Activated naive CD4-positive, alpha-beta T cell (primary cell): ENCODE measurements at places on chromosomes 3 and 15.

- DNase-seq: no peak
These were observed 138.5 kb downstream of the GABRB3 start for GRCh38 chr15:26634319-26634718.

DNA sequence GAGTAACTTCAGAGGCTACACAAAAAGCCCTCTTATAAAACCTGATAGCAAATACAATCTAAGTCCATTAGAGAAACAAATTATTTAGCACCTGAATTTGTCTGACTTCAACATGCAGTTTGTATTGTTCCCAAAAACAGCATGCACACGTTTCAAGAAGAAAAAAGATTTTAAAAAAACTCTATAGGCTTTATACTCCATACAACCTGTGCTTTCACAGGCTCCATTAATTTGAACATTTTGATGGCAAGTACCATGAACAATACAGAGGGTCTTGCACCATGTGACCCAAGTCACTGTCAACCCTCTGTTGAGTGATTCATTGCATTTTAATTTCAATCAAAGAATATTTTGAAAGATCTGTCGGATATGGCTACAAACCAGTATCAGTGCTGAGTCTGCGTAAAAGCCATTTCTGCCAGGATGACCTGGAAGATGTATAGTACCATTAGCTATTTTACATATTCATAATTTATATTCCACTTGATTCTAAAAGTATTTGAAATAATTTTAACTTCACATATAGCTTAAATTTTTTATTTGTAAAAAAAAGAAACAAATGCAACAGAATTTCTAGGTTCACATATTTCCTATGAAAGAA is 13.2 kb downstream of the ANXA2 start:
- no peak for DNase-seq

DNA sequence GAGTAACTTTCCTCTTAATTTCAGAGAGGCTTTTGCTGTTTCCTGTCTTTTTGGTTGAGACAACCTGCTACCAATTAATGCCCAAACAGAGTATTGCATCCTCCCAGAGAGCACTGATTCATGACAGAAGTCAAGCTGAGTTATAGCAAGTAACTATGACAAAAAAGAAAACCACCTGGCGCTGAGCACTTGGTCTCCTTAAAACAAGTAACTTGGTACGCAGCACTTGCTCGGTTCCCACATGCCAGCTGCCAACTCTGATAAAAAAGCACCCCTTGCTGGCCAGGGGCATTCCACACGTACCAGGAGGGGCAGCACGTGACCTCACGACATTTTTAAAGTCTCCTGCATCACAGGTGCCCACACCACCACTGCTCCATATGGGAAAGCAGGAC is 13.5 kb upstream of the MYO5C start:
- no peak for DNase-seq

- no peak for DNase-seq
These were observed 56.0 kb downstream of the RFX7 start for GRCh38 chr15:56187665-56188064.

GRCh38 chr3:182592747-182593146 is 200.6 kb upstream of the ATP11B start:
- no peak for DNase-seq

GRCh38 chr3:15171096-15171495 is 35.0 kb upstream of the CAPN7 start:
- DNase-seq: no peak

DNA sequence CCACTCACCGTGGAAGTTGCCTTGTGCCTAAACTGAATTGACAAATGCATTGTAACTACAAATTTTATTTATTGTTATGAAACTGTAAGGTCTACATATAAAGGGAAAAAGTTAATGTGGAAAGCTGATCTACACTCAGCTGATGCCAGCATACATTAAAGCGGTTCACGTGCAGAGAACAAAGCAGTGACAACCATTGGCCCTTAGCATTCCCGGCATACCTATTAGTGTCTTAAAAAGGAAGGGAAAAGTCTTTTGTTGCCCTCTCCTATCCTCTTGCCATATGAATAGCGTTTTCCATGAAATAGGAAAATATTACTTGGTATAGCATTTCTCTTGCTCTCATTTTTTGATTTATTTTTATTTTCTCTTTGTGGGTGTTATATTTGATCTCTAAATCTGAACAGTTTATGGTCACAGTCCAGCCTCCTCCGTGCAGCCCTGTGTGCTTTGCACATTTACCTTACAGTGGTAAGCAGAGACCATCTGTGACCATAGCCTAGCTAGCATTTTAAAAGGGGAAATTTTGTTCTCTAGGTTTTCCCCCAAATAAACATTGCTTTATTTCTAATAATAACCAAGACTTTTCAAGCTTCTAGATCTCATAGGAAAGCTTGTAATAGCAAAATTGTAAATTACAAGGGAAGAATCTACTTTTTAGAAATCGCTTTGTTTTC is 89.7 kb upstream of the CGNL1 start:
- no peak for DNase-seq

DNA sequence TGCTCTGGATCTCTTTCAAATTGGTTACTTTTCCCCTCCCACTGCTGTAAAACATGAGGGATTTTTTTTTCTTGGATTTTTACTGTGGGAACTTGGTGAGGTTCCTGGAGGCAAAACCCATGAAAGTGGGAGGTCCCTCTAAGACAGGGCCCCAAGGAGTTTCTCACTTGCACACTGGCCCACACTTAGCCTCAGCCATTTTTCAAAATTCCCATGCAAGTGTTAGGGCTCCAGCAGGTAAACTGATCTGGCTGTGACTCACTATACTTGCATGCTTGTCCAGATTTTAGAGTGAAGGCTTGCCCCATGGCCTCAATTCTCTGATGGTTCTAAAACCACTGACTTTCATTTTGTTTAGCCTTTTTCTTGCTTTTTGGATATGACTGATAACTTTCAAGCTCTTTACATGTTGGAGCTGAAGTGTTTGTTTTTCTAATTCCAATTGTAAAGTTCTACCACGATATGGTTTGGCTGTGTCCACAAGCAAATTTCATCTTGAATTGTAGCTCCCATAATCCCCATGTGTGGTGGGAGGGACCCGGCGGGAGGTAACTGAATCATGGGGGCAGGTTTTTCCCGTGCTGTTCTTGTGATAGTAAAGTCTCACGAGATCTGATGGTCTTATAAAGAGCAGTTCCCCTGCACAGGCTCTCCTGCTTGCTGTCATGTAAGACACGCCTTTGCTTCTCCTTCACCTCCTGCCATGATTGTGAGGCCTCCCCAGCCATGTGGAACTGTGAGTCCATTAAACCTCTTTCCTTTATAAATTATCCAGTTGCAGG is 37.7 kb downstream of the MCCC1 start:
- no peak for DNase-seq

DNA sequence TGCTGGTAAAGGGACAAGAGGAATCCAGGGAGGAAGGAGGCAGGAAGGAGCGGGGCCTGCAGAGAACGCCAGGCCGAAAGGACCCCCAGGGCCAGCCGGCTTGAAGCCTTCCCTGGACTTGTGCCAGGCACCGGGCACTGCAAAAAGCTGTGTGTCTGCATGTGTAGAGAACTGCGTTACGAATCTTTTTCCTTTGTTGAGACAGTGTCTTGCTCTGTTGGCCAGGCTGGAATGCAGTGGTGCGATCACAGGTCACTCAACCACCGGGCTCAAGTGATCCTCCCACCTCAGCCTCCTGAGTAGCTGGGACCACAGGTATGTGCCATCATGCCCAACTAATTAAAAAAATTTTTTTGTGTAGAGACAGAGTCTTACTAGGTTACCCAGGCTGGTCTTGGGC is 17.0 kb upstream of the MUC4 start:
- DNase-seq: no peak

DNA sequence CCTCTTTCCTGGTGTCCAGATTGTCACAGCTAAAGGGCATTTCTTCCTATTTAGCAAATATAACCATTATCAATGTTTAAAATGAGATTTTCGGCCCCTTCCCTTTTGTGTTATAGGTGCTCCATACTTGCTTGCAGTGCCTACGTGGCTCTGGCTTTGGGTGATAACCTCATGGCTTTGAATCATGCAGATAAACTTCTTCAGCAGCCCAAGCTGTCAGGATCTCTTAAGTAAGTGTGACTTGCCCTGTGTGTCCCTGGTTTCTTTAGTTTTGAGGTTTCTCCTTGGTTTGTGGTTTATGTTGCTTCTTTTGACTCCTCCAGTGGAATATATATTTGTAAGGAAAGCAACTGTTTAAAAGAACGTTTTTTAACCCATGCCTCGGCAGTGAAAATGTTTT is 58.5 kb upstream of the TRIM71 start:
- no peak for DNase-seq

GRCh38 chr3:29576181-29576580 is 295.3 kb downstream of the RBMS3 start:
- no peak for DNase-seq

- no peak for DNase-seq
These were observed 31.7 kb upstream of the ATG7 start for GRCh38 chr3:11240496-11240895.

DNA sequence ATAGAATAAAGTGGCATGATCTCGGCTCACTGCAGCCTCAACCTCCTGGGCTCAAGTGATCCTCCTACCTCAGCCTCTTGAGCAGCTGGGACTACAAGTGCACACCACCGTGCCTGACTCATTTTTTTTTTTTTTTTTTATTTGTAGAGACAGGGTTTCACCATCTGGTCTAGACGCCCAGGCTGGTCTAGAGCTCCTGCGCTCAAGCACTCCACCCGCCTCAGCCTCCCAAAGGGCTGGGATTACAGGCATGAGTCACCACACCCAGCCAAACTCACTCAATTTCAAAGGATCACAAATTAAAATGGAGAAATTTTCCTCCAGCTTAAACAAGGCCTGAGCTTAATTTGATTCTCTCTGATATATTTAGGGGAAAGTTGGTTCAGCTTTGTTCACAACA is 27.3 kb upstream of the NMB start:
- DNase-seq: no peak

- no peak for DNase-seq
These were observed 106.4 kb downstream of the EPHB1 start for GRCh38 chr3:134901461-134901860.

- no peak for DNase-seq
These were observed 214.5 kb downstream of the ZIC4 start for GRCh38 chr3:147191795-147192385.

DNA sequence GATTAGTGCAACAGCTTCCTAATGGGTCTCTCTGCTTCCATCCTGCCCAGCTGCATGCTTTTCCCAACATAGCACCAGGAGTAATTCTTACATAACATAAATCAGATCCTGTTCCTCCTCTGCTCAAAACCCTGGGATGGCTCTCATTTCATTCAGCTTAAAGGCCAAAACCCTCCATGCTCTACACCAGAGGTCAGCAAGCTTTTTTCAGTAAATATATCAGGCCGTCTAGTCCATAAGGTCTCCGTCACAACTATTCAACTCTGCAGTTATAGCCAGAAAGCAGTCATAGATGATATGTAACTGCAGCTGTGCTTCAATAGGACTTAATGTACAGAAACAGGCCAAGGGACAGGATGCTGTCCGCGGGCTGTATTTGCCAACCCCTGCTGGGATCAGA is 202.8 kb upstream of the UBE2E2 start:
- no peak for DNase-seq

DNA sequence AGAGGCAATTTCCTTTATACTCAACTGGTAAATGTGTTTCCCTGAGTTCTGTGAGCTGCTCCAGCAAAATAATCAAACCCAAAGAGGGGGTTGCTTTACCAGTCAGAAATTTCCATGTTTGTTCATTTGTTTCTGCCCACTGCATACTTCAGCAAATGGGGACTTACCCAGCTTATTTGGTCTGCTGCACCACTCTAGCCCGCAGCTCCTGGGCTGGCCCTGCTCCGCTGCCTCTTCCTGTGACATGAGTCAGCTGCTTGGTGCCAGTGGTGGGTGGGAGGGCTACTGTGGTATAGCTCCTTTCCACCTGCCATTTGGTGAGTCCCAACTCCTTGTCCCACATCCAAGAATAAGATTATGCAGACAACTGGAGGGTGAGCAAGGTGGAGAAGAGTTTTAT is 644.2 kb downstream of the MCTP2 start:
- DNase-seq: no peak

DNA sequence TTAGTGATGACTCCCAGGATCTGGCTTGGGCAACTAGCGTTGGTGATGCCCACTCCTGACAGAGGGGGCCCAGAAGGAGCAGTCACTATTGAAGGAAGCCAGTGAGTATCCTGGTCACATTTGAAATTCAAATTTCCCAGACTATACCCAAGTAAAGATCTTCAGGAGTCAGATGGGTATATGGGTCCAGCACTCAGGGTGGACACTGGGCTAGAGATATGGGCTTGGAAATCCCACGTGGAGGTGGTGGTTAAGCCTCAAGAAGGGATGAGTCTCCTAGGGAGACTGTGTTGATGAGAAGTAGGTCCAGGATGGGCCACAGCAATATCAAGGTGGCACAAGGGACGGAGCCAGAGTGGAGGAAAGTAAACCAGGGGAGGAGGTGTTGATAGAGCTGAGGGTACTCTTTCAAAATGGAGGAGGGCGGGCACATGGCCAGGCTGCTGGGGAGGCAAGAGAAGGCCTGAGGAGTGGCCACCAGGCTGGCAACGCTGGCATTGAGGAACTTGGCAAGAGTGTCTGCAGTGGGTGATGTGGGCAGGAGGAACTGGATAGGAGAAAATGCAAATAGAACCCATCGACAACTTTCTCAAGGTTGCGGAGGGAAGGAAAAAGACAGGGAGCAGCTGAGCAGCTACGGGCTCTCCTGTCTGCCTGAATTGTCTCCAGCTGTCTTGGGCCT is 3.7 kb upstream of the SLCO2A1 start:
- DNase-seq: no peak

DNA sequence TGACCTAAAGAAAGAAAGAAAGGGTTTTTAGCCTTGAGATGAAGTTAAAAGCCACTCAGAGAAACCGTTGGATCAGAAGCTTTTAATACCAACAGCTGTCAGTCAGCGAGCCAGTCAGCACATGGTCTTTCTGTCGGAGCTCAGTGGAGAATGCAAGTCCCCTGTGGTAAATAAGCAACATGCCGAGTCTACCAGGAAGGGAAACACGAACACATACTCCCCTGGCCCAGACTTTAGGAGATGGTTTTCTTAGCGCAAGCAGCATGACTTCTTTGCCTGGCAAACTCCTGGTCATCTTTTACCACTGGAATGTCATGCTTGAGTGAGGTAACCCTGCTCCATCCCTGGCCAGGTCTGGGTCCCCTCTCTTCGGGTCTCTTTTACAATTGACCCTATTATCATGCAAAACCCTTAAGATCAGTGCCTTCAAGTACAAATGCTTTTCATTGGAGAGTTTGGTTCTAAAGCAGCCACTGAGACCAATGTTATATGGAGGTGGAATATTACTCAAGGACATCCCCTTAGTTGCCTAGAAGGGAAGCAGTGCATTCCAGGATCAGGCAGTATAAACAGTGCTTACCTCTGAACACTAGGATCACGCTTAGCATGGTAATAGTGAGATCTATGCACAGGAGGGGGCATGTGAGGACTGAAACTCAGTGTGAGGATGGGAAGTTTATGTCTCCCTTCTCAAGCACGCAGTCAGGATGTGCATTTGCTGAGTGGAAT is 28.2 kb downstream of the SLCO3A1 start:
- no peak for DNase-seq
